ENCODE measurements at places on chromosomes 5 and 9.

DNA sequence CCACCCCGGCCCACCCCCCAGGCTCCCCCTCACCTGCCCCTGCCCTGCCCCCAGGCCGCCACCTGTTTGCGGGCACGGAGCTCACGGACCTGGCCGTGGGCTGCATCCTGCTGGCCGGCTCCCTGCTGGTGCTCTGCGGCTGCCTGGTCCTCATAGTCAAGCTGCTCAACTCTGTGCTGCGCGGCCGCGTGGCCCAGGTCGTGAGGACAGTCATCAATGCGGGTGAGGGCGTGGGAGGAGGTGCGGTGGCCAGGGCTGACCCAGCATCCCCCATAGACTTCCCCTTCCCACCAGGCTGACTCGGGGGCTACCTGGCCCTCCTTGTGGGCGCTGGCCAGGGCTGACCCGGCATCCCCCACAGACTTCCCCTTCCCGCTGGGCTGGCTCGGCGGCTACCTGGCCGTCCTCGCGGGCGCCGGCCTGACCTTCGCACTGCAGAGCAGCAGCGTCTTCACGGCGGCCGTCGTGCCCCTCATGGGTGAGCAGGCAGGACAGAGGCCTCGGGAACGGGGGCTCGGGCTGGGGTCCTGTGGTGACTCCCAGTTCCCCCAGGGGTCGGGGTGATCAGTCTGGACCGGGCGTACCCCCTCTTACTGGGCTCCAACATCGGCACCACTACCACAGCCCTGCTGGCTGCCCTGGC is 3.5 kb downstream of the SLC34A3 start:
- DNase-seq: no peak

- DNase-seq: peak; percentile 57
These were observed 8.5 kb downstream of the DMXL1 start for GRCh38 chr5:119079318-119079921.

GRCh38 chr9:83701769-83702168 is 6.0 kb downstream of the UBQLN1 start:
- DNase-seq: no peak

GRCh38 chr5:10563945-10564837 is at the start of gene ANKRD33B:
Gene ANKRD33B (plus strand): TSS chr5:10564070. CDS start chr5:10564468, 398 bp downstream.
- peak; percentile 86 for DNase-seq

GRCh38 chr5:65268525-65268924 is 213.2 kb downstream of the ADAMTS6 start:
- no peak for DNase-seq

DNA sequence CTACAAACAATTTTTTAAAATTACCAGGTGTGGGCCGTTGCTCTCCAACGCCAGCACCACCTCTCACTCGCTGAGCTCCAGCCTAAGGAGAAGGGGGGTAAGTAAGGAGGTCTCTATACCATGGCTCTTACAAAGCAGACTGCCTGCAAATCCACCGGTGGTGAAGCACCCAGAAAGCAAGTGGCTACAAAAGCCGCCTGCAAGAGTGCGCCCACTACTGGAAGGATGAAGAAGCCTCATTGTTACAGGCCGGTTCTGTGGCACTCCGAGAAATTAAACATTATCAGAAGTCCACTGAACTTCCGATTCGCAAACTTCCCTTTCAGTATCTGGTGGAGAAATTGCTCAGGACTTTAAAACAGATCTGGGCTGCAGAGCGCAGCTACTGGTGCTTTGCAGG is 46.0 kb downstream of the CDO1 start:
- no peak for DNase-seq

- no peak for DNase-seq
These were observed 45.5 kb downstream of the FER start for GRCh38 chr5:108793207-108793606.

- no peak for DNase-seq
These were observed 14.5 kb downstream of the SLC6A18 start for GRCh38 chr5:1239505-1240251.

GRCh38 chr5:58718269-58718978 is 135.5 kb downstream of the RAB3C start:
- no peak for DNase-seq

DNA sequence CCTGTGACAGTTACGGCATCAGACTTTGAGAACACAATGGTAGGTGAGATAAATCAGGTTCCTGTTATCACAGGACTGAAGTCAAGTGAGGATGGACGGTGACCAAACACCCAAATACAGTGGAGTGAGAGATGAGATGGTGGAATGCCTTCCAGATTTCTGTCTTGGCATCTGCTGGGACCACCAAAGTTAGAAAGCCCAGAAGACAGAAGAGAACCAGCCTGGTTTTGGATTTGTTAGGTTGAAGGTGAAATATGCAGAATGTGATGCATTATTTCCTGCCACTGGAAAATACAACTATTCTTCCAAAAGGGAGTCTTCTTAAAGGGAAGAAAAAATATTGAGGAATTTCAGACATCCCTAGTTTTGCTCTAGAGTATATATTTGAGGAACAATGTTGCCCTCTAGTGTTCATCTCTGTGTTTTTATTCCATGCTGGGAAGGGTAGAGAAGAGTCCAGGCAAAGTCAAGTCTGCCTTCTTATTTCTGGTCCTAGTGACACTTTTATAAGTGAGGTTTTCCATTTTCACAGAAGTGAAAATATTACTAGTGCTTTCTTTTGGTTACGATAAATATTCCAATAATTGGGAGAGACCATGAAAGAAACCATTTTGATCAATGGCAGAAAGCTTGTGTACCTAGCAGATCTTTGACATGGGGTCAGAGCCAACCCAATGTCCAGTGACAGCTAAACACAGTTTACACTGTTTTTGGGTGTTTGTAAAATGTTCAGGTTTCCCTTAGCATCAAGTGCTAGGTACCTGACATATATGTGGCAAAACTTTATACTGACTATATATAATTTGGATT is 142.3 kb upstream of the ANKH start:
- no peak for DNase-seq

GRCh38 chr9:20683351-20684034 is 566 bp upstream of the FOCAD start:
- DNase-seq: peak; percentile 53

- DNase-seq: no peak
These were observed 696.5 kb downstream of the NR2F1-AS1 start for GRCh38 chr5:92884469-92884868.

- DNase-seq: no peak
These were observed 2139.6 kb upstream of the ACO1 start for GRCh38 chr9:30244877-30245276.

- no peak for DNase-seq
These were observed 4.2 kb upstream of the TSC1 start for GRCh38 chr9:132948482-132949050.

- no peak for DNase-seq
These were observed 234.4 kb downstream of the NTRK2 start for GRCh38 chr9:84903963-84904362.

DNA sequence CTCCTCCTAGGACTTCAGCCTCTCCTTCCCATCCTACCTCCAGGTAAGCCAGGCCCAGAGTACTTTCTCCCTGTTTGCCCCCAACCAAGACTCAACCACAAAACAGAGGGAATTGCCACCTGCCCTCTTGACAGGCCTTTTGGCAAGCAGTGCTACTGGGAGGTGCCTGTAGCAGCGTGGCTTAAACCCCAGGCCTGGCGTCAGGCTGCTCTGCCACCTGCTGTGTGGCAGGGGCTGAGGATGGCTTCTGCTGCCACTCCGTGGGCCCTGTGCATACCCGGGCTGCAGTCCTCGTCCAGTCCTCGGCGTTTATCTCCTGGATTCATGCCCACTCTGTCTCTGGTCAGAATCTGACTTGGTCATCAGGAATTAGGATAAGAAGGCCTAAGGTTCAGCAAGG is 163.1 kb downstream of the PAX5 start:
- no peak for DNase-seq

GRCh38 chr5:69093771-69094482 is at the start of gene SLC30A5:
Gene SLC30A5 (plus strand): TSS chr5:69094014. CDS start chr5:69094256, 242 bp downstream.
- DNase-seq: peak; percentile 100

All from activated CD8-positive, alpha-beta memory T cell treated with anti-CD3 and anti-CD28 coated beads, Interleukin-2, amount 10 ng/mL, durations not matched to agents 7 days and 5 days (primary cell).